Epithelial cell of prostate (primary cell): ENCODE measurements at places on chromosomes 3 and 15.

GRCh38 chr3:121493431-121493830 is 52.4 kb downstream of the POLQ start:
- DNase-seq, result no peak

DNA sequence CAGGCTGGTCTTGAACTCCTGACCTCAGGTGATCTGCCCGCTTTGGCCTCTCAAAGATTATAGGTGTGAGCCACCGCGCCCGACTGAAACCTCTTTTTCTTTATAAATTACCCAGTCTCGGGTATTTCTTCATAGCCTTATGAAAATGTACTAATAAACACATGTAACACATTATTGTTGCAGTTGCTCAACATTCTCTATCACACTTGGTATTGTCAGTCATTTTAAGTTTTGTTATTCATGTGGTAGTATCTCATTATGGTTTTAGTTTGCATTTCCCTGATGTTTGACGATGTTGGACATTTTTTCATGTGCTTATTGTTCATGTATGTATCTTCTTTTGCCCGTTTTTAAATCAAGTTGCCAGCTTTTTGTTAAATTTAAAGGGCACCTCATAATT is 109.7 kb downstream of the TCF12 start:
- DNase-seq, result no peak

DNA sequence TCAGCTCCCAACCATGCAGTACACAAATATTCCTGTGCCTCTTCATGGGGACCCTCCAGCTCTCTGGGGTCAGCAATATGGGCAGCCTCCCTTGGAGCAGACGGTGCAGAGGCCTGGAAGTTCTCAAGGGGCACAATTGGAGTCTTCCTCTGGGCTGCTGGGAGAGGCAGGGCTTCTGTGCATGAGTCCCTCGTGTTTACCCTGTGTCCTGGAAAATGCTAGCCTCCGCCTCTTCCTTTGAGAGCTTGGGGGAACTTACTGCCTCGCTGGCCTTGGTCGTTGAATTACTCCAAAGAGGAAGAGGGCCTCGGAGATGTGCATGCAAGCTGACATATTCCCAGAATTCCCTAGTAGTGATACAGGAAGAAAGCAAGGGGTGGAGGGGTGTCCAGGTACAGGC is 284.4 kb upstream of the IGF1R start:
- DNase-seq, result no peak

- no peak for DNase-seq
Measured at GRCh38 chr3:50272911-50273688, 4.2 kb downstream of the SEMA3B start.

DNA sequence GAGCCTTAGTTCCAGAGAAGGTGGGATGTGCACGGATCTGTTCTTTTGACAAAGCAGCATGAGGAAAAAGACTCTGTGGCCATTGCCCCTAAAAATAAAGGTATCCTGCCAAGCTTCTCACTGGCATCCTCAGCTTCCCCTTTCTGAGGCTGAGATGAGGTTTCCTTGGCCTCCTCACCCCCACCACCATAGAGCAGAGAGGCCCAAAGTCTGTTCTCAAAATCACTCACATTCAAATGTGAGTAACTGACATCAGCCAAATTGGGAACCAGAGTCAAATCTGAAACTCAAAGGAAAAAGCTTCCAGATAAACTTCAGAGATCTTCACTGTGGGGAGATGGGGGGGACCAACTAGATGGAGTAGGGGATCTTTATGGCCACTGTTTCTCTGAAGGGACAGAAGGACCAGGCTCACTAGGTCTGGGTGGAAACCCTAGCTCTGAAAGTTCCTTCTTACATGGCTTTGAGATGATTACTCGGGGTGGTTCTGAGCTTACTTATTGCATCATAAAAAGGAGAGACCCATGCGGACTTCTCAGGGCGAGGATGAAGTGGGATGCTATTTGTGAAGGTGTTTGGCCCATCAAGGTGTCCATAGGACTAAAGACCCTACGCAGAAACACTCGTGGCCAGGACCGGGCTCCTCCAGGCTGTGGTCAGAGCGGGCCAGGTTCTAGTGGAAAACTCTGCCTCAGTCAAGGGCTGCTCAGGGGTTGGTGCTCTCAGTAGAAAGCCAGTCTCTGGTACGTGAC is 61.5 kb upstream of the MEF2A start:
- no peak for DNase-seq

GRCh38 chr3:147620906-147621305 is 211.7 kb downstream of the ZIC1 start:
- no peak for DNase-seq

GRCh38 chr3:152232679-152233078 is 36.0 kb upstream of the MBNL1 start:
- no peak for DNase-seq

GRCh38 chr3:14489641-14490040 is 50.5 kb downstream of the GRIP2 start:
- no peak for DNase-seq

DNA sequence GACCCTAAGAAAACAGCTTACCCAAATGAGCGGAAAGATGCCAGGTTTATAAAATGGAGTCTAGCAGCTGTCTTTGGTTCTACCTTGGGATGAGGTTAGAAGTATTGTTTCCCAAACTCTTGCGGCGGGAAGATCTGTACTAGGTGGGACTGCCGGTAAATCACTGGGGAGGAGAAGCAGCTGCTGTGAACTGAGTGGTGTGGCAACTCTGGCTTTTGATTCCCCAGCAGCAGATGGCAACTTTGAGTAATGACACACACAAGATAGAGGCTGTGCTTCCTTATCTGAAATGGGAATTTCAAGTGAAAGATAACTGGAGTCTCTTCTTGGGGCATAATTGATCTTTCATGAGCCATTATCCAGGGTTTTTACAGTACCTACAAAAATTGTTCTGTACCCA is 184.9 kb downstream of the ATG7 start:
- DNase-seq, result no peak

DNA sequence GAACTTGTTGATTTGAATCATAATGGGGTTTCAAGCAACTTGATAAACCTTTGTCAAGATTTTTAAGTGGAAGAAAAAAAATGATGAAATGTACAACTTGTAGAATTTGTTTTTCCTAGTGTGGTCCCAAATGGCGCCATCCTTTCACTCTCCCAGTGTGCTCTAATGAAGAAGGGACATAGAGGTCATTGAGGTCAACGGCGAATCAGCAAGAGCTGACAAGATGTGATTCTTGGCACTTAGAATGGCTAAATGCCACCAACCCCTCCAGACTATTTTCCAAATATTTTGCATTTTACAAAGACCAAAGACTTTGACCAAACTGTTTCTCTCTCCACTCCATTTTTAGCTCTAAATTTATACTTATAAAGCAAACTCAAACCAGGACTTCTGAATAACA is 320.2 kb upstream of the MME start:
- DNase-seq, result no peak

DNA sequence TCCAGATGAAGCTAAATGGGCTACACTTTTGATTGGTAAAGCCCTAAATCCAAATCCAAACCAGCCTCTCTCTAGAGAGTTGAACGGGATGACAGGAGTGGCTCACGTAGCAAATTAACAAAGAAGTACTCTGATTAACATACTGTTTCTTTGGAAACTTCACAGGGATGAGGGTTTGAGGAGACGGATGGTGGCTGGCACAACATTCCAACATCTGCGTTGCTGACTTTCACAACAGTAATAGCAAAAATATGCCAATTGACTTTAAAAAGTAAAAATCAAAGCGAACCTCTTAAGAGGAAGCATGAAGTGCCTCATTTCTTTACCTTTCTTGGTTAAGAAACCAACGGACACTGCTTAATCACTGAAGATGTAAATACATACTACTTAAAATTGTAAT is 181.4 kb downstream of the TBL1XR1 start:
- DNase-seq, result no peak

DNA sequence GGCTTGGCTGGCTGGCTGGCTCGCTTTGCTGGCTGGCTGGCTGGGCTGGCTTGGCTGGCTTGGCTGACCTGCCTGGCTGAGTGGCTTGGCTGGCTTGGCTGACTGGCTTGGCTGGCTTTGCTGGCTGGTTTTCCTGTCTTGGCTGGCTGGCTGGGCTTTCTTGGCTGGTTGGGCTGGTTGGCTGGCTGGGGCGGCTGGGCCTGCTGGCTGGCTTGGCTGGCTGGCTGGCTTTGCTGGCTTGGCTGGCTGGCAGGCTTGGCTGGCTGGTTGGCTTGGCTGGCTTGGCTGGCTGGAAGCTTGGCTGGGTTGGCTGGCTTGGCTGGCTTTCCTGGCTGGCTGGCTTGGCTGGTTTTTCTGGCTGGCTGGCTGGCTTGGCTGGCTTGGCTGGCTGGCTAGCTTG is 435.6 kb downstream of the GOLGA6L6 start:
- no peak for DNase-seq

GRCh38 chr3:16897254-16897926 is 12.6 kb downstream of the PLCL2 start:
- no peak for DNase-seq

DNA sequence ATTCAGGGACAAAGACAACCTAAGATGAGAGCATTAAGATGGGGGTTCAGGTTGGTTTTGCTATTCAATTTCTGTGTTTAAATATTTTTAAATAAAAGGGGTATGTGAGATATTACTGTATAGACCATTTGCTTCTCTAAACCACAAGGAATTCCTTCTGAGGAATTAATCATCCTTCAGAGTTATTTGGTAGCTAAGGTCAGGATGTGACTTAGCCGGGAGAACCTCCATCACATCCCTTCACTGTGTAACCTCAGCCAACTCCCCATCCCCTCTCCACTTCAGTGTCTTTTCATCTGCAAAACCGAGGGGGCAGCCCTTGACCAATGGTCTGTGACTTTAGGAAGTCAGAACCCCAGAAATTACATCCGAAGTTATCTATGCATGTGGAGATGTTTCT is 48.7 kb upstream of the SKOR1 start:
- no peak for DNase-seq

DNA sequence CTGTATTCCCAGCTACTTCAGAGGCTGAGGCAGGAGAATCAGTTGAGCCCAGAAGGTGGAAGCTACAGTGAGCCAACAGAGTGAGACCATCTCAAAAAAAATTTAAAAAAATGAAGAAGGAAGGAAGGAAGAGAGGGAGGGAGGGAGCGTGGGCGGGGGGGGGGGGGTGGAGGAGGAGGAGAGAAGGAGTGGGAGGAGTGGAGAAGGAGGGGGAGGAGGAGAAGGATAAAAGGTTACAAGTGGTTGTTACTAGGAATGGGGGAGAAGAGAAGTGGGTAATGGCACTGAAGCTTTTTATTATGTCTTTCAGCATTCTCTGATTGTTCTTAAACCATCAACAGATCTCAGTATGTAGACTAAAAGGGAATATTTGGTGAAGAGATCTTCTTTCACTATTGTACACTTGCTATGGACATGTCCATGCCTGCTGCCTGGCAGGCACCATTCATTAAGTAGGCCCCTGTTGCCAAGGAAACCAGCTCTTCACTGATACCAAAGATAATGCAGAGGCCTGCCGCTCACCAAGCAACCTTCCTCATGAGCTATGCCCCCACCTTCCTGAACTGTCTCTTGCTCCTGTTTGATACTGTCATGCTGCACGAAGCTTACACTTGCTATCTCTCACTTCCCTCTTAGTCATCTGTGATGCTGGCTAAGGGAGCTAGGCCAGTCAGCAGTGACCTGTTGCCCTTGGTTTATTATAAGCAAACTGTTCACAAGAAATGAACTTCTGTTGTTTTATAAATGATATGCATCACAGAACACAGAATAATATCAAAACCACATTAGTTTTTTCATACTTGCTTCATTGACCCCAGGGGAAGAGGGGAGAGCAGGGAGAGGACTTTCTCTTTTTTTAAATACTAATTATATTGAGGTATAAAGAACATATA is 23.1 kb downstream of the EPM2AIP1 start:
- DNase-seq, result peak; percentile 91

DNA sequence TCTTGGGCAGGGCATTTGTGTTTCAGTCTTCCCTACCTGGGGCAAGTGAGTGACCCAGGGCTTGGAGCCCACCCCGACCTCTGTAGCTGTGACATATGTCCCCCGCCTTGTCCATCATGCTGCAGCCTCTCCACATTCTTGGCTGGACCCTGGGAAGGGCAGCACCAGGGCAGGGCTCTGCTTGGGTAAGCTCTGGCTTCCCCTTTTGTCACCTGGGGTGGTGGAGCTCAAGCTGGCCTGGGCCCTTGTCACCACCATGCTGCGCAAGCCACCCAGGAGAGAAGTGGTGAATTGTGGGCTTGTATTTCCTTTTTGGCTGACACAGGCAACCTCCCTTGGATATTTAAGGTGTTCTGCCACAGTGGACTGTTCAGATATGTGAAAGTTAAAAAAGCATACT is 29.3 kb downstream of the SPSB4 start:
- no peak for DNase-seq

GRCh38 chr15:72840114-72840513 is 56.6 kb upstream of the ADPGK start:
- no peak for DNase-seq

DNA sequence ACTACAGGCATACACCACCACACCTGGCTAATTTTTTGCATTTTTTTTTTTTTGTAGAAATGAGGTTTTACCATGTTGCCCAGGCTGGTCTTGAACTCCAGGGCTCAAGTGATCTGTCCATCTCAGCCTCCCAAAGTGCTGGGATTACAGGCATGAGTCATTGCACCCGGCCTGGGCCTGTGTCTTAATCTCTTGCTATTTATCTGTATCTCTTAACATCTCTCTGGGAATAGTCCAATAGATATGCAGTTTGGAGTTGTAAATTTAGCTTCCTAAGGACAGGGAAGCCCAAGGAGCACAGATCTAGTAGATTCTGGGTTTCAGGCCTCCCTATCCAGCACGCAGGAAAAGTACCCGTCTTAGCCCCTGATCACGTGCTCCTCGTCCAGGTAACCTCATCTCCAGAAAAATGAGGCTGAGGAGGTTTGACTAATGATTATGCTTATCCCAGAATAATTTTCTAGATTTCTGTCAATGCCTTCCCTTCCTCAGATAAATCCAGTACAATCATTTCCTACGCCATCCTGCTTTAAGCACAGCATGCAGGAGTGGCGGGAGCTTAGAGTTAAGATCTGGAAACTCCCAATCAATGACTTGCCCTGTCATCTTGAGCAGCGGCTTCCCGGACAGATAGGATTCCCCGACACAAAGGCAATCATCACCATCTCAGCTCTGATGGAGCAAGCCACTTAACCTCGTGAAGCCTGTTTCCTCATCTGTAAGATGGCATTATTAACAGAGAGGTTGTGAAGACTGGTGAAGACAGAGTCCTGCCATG is 12.3 kb upstream of the CTDSPL start:
- DNase-seq, result no peak
